Thyroid gland (tissue), 4 donors: ENCODE measurements at places on chromosomes 4 and X. TPM values are rescaled to one million over a fixed set of nuclear protein-coding genes. Genes with fewer than 3 reads are reported as not detected.

Gene ZFYVE28
- 17.4 TPM for total RNA-seq

Gene ZFP42
- total RNA-seq, result not detected

GRCh38 chr4:75484190-75484589, 30.0 kb downstream of the RCHY1 start:
- peak; percentile 54 for DNase-seq
- H3K36me3 ChIP-seq, result peaks cover 27% of the 10 kb centered on the region

DNA sequence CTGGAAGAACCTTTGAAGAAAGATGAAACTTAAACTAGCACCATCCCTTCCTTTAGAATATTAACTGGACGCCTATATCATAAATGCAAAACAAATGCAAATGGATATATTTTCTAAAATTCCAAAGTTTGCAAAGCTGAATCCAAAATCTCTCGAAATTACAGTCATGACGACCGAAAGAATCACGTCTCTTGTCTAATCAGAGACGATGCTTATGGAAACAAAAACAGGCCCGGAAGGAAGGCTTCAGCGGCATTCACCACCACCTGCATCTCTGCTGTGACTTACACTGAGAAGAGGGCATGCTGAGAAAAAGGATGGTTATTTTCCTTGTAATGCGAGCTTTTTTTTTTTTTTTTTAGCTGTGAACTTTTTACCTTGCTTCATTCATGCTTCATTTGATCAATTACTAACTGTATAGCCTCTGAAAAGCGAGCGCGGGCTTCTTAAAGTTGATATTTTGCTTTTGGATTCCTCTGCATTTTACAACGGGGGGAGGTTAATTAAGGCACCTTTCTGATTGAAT, 209.3 kb downstream of the SOWAHB start:
- H3K27me3 ChIP-seq, result no peaks in the 10 kb centered on the region
- no peaks in the 10 kb centered on the region for H3K36me3 ChIP-seq
- no peak for DNase-seq
- H3K4me1 ChIP-seq, result peaks cover 9% of the 10 kb centered on the region

DNA sequence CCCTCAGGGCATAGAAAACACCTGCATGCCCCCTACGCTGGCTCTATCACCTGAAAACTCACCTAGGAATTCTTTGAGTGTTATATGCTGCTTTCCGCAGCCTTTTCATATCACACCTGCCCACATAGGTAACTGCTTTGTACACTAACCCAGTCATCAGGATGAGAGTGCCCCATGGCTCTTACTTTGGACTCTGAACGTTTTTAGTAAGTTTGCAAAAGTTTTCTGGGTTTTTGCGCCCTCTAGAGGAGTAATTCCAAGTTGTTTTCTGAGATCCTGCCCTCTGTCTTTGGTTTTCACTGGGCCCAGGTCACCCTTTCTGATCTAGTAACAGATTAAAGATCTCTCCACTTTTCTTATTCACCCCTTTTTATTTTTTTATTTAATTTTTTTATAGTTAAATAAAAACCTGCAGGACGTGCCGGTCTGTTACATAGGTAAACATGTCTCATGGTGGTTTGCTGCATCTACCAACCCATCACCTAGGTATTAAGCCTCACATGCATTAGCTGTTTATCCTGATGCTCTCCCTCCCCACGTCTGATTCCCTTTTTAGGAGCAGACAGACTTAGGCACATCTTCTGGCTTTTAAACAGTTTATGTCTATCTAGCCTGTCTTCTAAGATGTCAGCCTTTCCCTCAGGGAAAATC, 139.2 kb downstream of the NWD2 start:
- H3K27ac ChIP-seq, result no peak overlapping the region
- no peaks in the 10 kb centered on the region for H3K4me1 ChIP-seq
- H3K27me3 ChIP-seq, result no peaks in the 10 kb centered on the region
- no peak for DNase-seq

GRCh38 chr4:61918987-61919386, 718.9 kb downstream of the ADGRL3 start:
- no peak overlapping the region for H3K4me3 ChIP-seq
- H3K36me3 ChIP-seq, result no peaks in the 10 kb centered on the region
- H3K27me3 ChIP-seq, result no peaks in the 10 kb centered on the region
- H3K4me1 ChIP-seq, result no peaks in the 10 kb centered on the region
- DNase-seq, result no peak

DNA sequence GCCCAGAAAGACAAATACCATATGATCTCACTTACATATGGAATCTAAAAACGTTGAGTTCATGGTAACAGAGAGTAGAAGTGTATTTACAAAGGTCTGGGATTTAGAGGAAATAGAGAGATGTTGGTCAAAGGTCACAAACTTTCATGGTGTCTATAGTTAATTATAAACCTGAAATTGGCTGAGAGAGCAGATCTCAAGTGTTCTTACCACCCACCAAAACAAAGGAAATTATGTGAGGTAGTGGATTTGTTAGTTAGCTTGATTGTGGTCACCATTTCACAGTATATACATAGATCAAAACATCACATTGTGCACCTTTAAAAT, 186.8 kb downstream of the NWD2 start:
- H3K4me3 ChIP-seq, result no peak overlapping the region
- DNase-seq, result no peak
- no peaks in the 10 kb centered on the region for H3K27me3 ChIP-seq
- no peaks in the 10 kb centered on the region for H3K4me1 ChIP-seq

- no peaks in the 10 kb centered on the region for H3K4me1 ChIP-seq
- DNase-seq, result no peak
- H3K27ac ChIP-seq, result no peak overlapping the region
- no peaks in the 10 kb centered on the region for H3K27me3 ChIP-seq
- H3K4me3 ChIP-seq, result no peak overlapping the region
Measured at GRCh38 chrX:73922856-73923455, 360.0 kb downstream of the CHIC1 start.

- no peaks in the 10 kb centered on the region for H3K36me3 ChIP-seq
- H3K4me3 ChIP-seq, result no peak overlapping the region
- no peak overlapping the region for H3K27ac ChIP-seq
- DNase-seq, result no peak
- no peaks in the 10 kb centered on the region for H3K4me1 ChIP-seq
- H3K27me3 ChIP-seq, result no peaks in the 10 kb centered on the region
Measured at GRCh38 chrX:47749185-47749967, 87.3 kb upstream of the ZNF81 start.

- H3K36me3 ChIP-seq, result no peaks in the 10 kb centered on the region
- no peaks in the 10 kb centered on the region for H3K27me3 ChIP-seq
- H3K27ac ChIP-seq, result no peak overlapping the region
- DNase-seq, result no peak
Measured at GRCh38 chrX:130741584-130741983, 161.4 kb downstream of the ENOX2 start.

Gene MXRA5
- total RNA-seq, result 31.0 TPM

GRCh38 chr4:95362906-95363558, 185.7 kb downstream of the UNC5C start:
- peak overlapping the region; percentile 79 for H3K27ac ChIP-seq
- no peaks in the 10 kb centered on the region for H3K27me3 ChIP-seq
- peak; percentile 10 for DNase-seq
- peaks cover 51% of the 10 kb centered on the region for H3K4me1 ChIP-seq

GRCh38 chrX:117771384-117771783, 345.2 kb downstream of the KLHL13 start:
- no peak overlapping the region for H3K27ac ChIP-seq
- no peak for DNase-seq
- no peak overlapping the region for H3K4me3 ChIP-seq
- H3K36me3 ChIP-seq, result no peaks in the 10 kb centered on the region
- no peaks in the 10 kb centered on the region for H3K4me1 ChIP-seq

Gene ABRAXAS1
- 16.0 TPM for total RNA-seq

DNA sequence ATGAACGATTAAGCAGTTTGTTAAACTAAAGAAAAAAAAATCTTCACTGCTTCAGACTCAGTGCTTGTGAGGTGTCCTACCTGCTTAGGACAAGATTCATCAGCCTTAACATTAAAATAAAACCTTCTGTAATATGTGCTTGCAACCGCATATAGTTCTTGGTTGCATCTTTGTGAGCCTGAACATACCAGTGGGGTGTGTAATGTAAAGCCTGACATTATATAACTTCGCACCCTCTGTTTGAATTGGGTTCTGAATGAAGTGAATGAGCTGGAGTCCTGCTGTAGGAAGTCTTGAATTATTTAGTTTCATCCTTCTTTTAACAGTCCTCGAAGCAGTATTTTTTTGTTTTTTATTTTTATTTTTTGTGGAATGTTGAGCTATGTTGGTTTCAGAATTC, 3.1 kb downstream of the KDM6A start:
- H3K27ac ChIP-seq, result no peak overlapping the region
- H3K36me3 ChIP-seq, result no peaks in the 10 kb centered on the region
- peak overlapping the region; percentile 94 for H3K4me3 ChIP-seq
- no peaks in the 10 kb centered on the region for H3K27me3 ChIP-seq
- peaks cover 23% of the 10 kb centered on the region for H3K4me1 ChIP-seq
- DNase-seq, result no peak

DNA sequence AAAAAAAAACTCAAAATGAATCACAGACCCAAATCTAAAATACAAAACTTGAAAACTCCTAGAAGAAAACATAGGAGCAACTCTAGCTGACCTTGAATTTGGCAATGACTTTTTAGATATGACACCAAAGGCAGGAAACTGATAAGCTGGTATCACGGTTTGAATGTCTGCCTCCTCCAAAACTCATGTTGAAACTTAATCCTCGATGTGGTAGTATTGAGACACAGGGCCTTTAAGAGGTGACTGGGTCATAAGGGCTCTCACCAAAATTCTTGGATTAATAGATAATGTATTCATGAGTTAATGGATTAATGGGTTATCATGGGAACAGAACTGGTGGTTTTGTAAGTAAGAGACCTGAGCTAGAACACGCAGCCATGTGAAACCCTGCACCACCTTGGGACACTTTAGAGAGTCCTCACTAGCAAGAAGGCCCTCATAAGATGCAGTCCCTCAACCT, 40.5 kb downstream of the FRYL start:
- H3K4me1 ChIP-seq, result no peaks in the 10 kb centered on the region
- no peak for DNase-seq
- no peaks in the 10 kb centered on the region for H3K36me3 ChIP-seq
- no peak overlapping the region for H3K4me3 ChIP-seq
- no peak overlapping the region for H3K27ac ChIP-seq

DNA sequence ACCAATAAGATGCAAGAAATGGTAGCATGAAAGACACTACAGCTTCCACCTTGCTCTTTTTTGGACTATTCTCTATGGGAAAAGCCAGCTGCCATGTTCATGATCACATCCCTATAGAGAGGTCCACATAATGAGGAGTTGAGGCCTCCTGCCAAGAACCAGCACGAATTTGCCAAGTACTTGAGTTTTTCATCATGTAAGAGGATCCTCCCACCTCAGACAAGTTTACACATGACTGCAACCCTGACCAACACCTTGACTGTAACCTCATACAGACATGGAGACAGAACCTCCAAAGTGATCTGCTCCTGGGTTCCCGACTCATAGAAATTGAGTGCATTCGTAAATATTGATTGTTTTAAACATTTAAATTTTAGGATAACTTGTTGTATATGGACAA, 135.2 kb upstream of the TSPAN5 start:
- H3K27ac ChIP-seq, result no peak overlapping the region
- DNase-seq, result peak; percentile 6
- H3K4me1 ChIP-seq, result no peaks in the 10 kb centered on the region
- H3K36me3 ChIP-seq, result no peaks in the 10 kb centered on the region
- H3K27me3 ChIP-seq, result no peaks in the 10 kb centered on the region

- no peak overlapping the region for H3K27ac ChIP-seq
- H3K4me1 ChIP-seq, result peaks cover 14% of the 10 kb centered on the region
- no peak overlapping the region for H3K4me3 ChIP-seq
- H3K27me3 ChIP-seq, result no peaks in the 10 kb centered on the region
Measured at GRCh38 chr4:100590325-100590724, 72.5 kb upstream of the EMCN start.

GRCh38 chr4:94841864-94842221, 84.1 kb downstream of the BMPR1B start:
- no peaks in the 10 kb centered on the region for H3K27me3 ChIP-seq
- H3K4me3 ChIP-seq, result no peak overlapping the region
- no peak for DNase-seq
- no peaks in the 10 kb centered on the region for H3K4me1 ChIP-seq

- DNase-seq, result peak; percentile 87
- H3K36me3 ChIP-seq, result peaks cover 5% of the 10 kb centered on the region
- H3K4me3 ChIP-seq, result peak within 1 kb of the TSS; percentile 28
- H3K27me3 ChIP-seq, result no peaks in the 10 kb centered on the region
- peak within 1 kb of the TSS; percentile 46 for H3K27ac ChIP-seq
- H3K4me1 ChIP-seq, result peaks cover 13% of the 10 kb centered on the region
Measured at GRCh38 chr4:48906206-48907173, at the start of gene OCIAD2. OCIAD2 (minus strand) TSS chr4:48906774; CDS start chr4:48904549, 2,225 bp downstream.

DNA sequence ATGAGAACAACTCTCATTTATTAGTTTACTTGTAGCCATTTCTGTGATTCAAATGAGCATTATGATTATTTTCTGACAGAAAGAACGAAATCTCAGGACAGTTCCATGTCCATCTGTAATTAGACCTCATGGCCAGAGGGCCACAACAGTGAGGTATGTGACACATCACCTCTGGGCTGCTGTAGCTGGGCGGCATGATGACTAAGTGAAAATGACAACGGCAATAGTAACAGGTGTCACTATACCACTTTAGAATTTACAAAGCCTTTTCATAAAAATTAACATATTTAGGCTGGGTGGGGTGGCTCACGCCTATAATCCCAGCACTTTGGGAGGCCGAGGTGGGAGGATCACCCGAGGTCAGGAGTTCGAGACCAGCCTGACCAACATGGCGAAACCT, 252.6 kb downstream of the CBR4 start:
- no peaks in the 10 kb centered on the region for H3K27me3 ChIP-seq
- peaks cover 4% of the 10 kb centered on the region for H3K4me1 ChIP-seq
- no peak overlapping the region for H3K4me3 ChIP-seq
- H3K27ac ChIP-seq, result peak overlapping the region; percentile 68
- no peak for DNase-seq

Gene TXK
- 1.9 TPM for total RNA-seq

GRCh38 chr4:186029571-186030398, 39.2 kb upstream of the TLR3 start:
- peaks cover 22% of the 10 kb centered on the region for H3K4me1 ChIP-seq
- peak; percentile 95 for DNase-seq
- no peaks in the 10 kb centered on the region for H3K36me3 ChIP-seq
- peak overlapping the region; percentile 86 for H3K27ac ChIP-seq
- H3K4me3 ChIP-seq, result no peak overlapping the region

- DNase-seq, result no peak
- H3K27me3 ChIP-seq, result no peaks in the 10 kb centered on the region
- no peak overlapping the region for H3K27ac ChIP-seq
- peaks cover 8% of the 10 kb centered on the region for H3K4me1 ChIP-seq
- no peak overlapping the region for H3K4me3 ChIP-seq
Measured at GRCh38 chr4:149102765-149103164, 660.6 kb upstream of the NR3C2 start.

DNA sequence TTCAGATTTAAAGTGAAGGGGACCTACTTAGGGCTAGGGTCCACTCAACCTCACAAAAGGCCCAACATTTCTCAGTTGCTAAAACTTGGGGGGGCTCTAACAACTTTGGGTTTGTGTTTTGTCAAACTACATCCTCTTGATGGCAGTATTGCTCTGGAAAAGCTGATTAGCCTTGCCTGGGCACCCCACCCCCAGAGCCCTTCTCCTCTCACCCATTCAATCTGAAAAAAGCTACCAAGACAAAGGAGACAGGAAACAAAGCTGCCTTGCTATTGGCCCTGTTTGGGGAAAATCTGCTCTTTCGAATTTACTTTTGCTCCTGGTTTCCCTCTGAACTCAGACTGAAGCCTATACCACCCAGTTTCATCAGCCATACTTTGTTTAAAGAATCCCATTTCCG, 195.2 kb upstream of the STK26 start:
- H3K4me1 ChIP-seq, result no peaks in the 10 kb centered on the region
- H3K27ac ChIP-seq, result no peak overlapping the region
- no peaks in the 10 kb centered on the region for H3K27me3 ChIP-seq
- DNase-seq, result no peak
- H3K4me3 ChIP-seq, result no peak overlapping the region

Gene CHRNA9
- total RNA-seq, result 0.11 TPM

Gene FAM47E
- total RNA-seq, result 16.9 TPM

Gene PPARGC1A
- 128 TPM for total RNA-seq
